Stimulated activated CD8-positive, alpha-beta memory T cell treated with anti-CD3 and anti-CD28 coated beads, Interleukin-15, amount 100 ng/mL, for 4 hours (primary cell): ENCODE measurements at places on chromosomes 1 and 21.

DNA sequence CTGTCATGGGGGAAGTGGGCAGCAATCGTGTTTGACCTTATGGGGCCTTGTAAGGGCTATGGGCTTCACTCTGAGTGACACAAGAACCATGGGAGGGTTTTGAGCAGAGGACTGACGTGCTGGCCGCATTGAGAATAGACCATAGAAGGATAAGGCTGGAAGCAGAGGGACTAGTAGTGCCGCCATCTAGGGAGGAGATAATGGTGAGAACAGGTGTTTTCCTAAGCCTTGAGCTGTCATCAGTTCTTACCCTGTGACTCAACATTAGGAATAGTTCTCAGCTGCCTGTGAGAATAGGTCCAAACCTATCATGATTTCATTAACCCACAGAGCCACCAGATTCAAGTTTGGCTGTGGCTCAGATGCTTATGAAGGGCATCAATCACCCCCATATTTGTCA lies 228.5 kb downstream of the CACNA1E start:
- no peak for DNase-seq

GRCh38 chr1:39727932-39728317 lies 10.8 kb upstream of the PPIE start:
- DNase-seq: no peak

- no peak for DNase-seq
Observed at GRCh38 chr1:36108314-36108713, 16.7 kb downstream of the COL8A2 start.

DNA sequence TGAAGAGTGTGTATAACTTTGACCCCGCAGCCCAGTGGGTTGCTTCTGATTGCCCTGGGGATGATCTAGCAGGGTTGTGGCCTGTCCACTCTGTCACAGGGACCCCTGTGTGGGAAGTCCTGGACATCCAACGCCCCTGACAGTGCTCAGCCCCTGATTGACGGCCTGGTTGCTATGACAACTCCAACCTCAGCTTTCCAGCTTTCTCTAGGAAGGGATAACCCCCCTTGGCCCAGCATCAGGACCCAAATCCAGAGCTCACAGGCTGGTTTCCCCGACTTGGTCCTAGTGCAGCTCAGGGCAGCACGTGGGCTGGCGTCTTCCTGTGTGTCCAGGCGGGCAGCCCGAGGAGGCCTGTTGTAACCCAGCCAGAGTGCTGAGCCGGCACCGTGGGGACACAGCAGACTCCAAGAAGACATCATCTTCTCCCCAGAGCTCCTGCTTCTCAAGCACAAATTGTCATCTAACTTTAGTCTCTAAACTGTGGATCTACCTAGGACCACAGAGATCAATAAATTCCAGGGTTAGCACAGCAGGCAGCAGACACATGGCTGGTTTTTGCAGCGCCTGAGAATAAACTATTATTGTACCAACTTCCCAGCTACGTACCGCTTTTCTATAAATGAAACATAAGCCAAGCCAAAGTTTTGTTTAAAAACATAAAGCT lies 18.9 kb upstream of the PDXK start:
- DNase-seq: no peak

DNA sequence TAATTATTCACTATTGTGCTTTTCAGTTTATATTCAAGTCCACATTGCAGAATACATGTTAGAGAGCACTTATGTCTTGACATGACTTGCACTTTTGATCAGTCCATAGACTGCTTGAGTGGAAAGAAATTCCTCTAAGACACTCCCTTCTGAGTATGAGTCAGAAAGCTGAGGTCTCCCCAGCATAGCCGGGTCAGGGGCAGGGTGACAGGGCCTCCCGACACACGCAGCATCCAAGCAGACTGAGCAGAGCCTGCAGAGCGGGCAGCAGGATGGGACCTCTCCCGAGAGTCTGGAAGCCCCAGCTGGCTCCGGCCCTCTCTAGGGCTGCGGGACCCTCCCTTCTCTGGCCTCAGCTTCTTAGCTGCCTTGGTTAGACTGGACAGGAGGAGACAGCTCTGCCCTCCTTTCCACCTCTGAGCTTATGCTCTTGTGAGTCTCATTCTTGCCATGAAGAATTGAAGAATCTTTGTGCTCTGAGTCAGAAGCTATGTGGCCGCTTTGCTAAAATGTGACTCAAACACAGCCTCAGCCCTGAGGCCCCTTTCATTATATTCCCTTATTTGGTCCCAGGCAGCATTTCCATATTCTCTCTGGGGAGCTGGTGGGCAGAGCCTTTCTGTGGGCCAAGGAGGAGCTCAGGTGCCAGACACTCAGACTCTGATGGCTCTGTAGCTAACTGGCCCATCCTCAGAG lies 11.2 kb upstream of the CAPN2 start:
- DNase-seq: no peak

- DNase-seq: no peak
Observed at GRCh38 chr1:164180824-164181223, 378.2 kb upstream of the PBX1 start.
